Hepatocyte (in vitro differentiated cells): ENCODE measurements at places on chromosomes 2 and 18. TPM values are rescaled to one million over a fixed set of nuclear protein-coding genes. Genes with fewer than 3 reads are reported as not detected.
A peak's percentile ranks its signal among the peaks of the same experiment; 100 is the strongest.

DNA sequence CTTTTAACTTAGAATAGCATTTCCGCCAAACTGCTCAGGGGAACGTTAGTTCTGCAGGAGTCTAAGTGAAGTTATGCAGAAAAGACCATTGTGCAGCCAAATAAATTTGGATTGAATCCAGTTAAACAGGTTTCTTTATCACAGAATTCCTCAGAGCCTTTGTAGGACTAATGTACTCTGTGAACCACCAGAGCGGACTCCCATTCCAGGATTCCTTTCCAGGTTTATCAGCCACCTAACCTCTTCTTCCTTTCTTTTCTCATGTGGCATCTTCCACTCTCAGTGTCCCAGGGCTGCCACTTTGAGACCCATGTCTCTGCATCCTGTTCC lies 350.4 kb downstream of the TSN start:
- H3K27ac ChIP-seq: no peak overlapping the region
- H3K27me3 ChIP-seq: no peaks in the 10 kb centered on the region
- no peaks in the 10 kb centered on the region for H3K4me1 ChIP-seq

SIX2 gene
- total RNA-seq: 0.32 and 0.53 TPM in 2 replicates

- no peak overlapping the region for H3K27ac ChIP-seq
- DNase-seq: no peak
- no peaks in the 10 kb centered on the region for H3K36me3 ChIP-seq
- H3K27me3 ChIP-seq: no peaks in the 10 kb centered on the region
Observed at GRCh38 chr2:191296083-191297006, 51.1 kb downstream of the MYO1B start.

- peaks cover 8% of the 10 kb centered on the region for H3K27me3 ChIP-seq
- DNase-seq: no peak
- no peaks in the 10 kb centered on the region for H3K4me1 ChIP-seq
- H3K36me3 ChIP-seq: no peaks in the 10 kb centered on the region
Observed at GRCh38 chr2:74719066-74719465, 65.0 kb downstream of the SEMA4F start.

DNA sequence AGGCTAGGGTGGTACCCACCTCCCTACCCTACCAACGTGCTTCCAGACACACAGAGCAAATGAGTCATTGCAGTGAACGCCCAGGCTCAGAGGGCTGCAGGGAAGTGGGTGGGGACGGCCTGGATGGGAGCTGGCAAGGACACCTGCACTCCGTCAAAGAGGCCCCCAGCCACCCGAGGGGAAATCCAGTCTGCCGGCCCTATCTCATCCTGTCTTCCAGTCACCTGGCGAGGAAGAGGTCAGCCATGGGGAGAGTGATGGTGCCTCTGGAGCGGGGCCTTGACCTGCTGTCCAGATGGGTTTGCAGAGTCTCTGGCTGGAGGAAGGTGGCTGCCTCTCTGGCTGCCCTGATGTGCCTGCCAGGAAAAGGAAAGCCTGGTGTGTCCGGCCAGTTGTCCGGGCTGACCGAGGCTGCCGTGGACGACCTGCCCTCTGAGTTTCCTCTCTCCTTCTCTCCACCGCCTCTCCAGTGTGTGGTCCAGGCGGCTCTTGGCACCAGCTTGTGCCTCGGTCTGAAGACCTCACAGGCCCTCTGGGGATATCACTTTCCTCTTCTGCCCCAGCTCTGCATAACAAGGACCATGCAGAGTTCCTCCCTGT lies 209.7 kb upstream of the COPS8 start:
- peak overlapping the region; percentile 5 for H3K27ac ChIP-seq
- H3K4me1 ChIP-seq: peaks cover 15% of the 10 kb centered on the region
- no peak overlapping the region for H3K4me3 ChIP-seq
- peak; percentile 62 for DNase-seq
- no peaks in the 10 kb centered on the region for H3K36me3 ChIP-seq

GRCh38 chr18:51621113-51621863 lies 423.8 kb upstream of the MEX3C start:
- H3K27ac ChIP-seq: no peak overlapping the region
- no peaks in the 10 kb centered on the region for H3K4me1 ChIP-seq
- H3K4me3 ChIP-seq: no peak overlapping the region
- peaks cover 5% of the 10 kb centered on the region for H3K27me3 ChIP-seq
- peak; percentile 81 for DNase-seq
- no peaks in the 10 kb centered on the region for H3K36me3 ChIP-seq

CRYBA2 gene
- 0.90 TPM in 1 of 2 replicates, not detected in the other for total RNA-seq

DNA sequence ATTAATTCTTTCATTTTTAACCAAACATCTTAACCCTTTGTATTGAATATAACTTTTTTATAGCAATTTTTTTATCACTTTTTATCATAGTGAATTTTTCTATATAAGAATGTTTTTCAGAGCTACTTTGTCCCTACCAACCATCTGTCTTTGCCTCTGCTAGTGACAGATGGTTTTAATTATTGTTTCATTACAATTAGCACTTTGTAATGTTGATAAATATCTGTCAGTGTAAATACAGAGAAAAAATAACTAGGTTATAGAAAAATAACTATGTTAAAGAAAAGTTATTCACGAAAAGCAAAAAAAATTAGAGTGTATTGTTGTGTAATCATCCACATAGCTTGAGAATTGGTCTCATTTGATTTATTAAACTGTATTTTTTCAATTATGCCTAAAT lies 91.0 kb upstream of the CDH19 start:
- DNase-seq: no peak
- H3K4me3 ChIP-seq: no peak overlapping the region
- H3K27me3 ChIP-seq: no peaks in the 10 kb centered on the region
- H3K36me3 ChIP-seq: no peaks in the 10 kb centered on the region

DNA sequence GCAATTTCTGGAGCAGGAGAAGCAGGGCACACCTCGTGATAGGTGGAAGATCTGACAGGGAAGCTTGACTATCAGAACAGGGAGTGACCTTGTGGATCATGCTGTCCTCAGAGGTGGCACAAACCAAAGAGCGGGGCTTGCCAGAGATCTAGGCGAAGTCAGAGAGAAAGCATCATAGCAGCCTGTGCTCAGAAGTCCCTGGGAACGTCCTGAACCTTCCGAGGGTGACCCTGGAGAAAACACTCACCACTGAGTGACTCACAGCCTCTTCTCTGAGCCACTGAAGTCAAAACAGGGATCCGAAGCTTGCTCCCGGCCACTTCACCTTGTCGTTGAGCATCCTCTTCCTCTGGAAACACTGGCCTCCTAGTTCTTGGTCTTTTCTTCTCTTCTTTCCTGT lies 56.7 kb downstream of the IL1R2 start:
- H3K4me3 ChIP-seq: no peak overlapping the region
- no peaks in the 10 kb centered on the region for H3K36me3 ChIP-seq
- H3K27me3 ChIP-seq: no peaks in the 10 kb centered on the region
- peaks cover 31% of the 10 kb centered on the region for H3K4me1 ChIP-seq

- no peaks in the 10 kb centered on the region for H3K4me1 ChIP-seq
- no peak for DNase-seq
- no peak overlapping the region for H3K4me3 ChIP-seq
- H3K27me3 ChIP-seq: no peaks in the 10 kb centered on the region
- no peak overlapping the region for H3K27ac ChIP-seq
Observed at GRCh38 chr18:42736074-42736473, 379.4 kb downstream of the RIT2 start.

GRCh38 chr2:1993711-1994682 lies 249.7 kb upstream of the PXDN start:
- no peak overlapping the region for H3K27ac ChIP-seq
- no peak for DNase-seq
- no peaks in the 10 kb centered on the region for H3K27me3 ChIP-seq
- H3K4me3 ChIP-seq: no peak overlapping the region

- DNase-seq: no peak
- H3K27me3 ChIP-seq: no peaks in the 10 kb centered on the region
- H3K4me3 ChIP-seq: no peak overlapping the region
- no peak overlapping the region for H3K27ac ChIP-seq
Observed at GRCh38 chr2:239704737-239705136, 303.9 kb upstream of the HDAC4 start.

DNA sequence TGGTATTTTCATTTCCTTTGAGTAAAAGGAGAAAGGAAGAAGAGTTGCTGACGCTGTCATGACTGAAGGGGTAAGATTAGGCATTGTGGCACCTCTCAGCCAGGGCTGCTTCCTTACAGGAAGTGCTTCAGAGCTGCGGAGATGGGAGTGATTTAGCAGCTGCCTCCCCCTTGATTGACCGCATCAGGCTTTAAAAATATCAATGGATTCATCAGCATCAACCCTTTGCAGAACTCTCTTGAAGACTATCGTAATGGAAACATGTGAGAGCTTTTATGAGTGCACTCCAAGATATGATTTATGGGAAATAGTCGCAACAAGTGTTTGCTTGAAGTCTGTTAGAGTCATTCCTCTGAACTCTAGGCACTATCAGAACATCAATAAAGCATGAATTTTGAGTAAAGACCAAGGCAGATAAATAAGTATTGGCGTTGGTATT lies 141.1 kb downstream of the CSRNP3 start:
- H3K27ac ChIP-seq: no peak overlapping the region
- H3K4me1 ChIP-seq: no peaks in the 10 kb centered on the region
- no peaks in the 10 kb centered on the region for H3K36me3 ChIP-seq
- no peaks in the 10 kb centered on the region for H3K27me3 ChIP-seq
- no peak for DNase-seq

DNA sequence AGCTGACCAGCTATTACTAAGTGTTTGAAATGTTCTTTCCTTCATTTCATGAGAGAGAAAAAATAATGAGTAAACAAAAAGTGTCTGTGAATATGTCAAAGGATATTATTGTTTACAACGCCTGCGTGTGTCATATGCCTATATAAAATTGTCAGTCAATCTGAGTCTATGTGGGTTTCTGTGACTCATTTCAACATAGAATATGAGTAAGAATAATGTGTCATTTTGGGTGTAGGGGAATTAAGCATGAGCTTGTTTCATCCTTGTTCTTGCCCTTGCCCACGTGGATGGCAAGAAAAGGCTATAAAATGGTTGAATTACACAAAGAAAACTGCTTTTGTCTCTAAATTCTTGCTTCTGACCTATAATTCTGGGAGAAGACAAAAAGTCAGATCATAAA lies 466.0 kb downstream of the PTH2R start:
- H3K4me1 ChIP-seq: no peaks in the 10 kb centered on the region
- H3K27me3 ChIP-seq: no peaks in the 10 kb centered on the region
- no peak overlapping the region for H3K27ac ChIP-seq

ABCG8 gene
- total RNA-seq: 4.5 and 4.7 TPM in 2 replicates

- no peaks in the 10 kb centered on the region for H3K4me1 ChIP-seq
- no peak overlapping the region for H3K27ac ChIP-seq
- no peaks in the 10 kb centered on the region for H3K27me3 ChIP-seq
- H3K36me3 ChIP-seq: no peaks in the 10 kb centered on the region
- H3K4me3 ChIP-seq: no peak overlapping the region
Observed at GRCh38 chr2:41197781-41198180, 745.9 kb upstream of the SLC8A1 start.

FBLN7 gene
- 1.1 and 1.6 TPM in 2 replicates for total RNA-seq

IMPACT gene
- 28.3 and 36.3 TPM in 2 replicates for total RNA-seq

- DNase-seq: no peak
- no peak overlapping the region for H3K27ac ChIP-seq
- no peak overlapping the region for H3K4me3 ChIP-seq
- H3K36me3 ChIP-seq: no peaks in the 10 kb centered on the region
Observed at GRCh38 chr2:134401789-134402188, 147.9 kb downstream of the MGAT5 start.

- H3K36me3 ChIP-seq: no peaks in the 10 kb centered on the region
- H3K4me3 ChIP-seq: peak within 1 kb of the TSS; percentile 70
- DNase-seq: peak; percentile 76
- peak within 1 kb of the TSS; percentile 4 for H3K27ac ChIP-seq
Observed at GRCh38 chr2:85753525-85754312, at the start of gene ATOH8. TSS of gene ATOH8 (plus strand) at chr2:85753991. CDS start at chr2:85754190, 199 bp downstream.

DNA sequence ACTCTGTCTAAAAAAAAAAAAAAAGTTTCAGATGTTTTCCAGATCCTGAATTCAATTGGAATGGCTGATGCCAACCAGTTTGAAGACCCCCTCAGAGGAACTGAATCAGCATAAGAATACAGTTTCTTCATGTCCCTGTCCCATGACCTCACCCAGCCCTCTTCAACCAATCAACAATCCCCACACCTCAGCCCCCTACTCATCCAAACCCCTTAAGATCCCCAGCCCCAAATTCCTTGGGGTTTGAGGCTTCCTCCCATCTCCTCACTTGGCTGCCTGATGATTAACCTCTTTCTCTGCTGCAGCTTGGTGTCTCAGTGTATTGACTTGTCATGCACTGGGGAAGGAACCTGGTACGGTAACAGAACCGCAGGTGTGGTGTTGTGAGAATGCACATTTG lies 97.6 kb upstream of the CABLES1 start:
- no peak overlapping the region for H3K4me3 ChIP-seq
- no peak overlapping the region for H3K27ac ChIP-seq
- no peaks in the 10 kb centered on the region for H3K27me3 ChIP-seq
- no peaks in the 10 kb centered on the region for H3K4me1 ChIP-seq

- H3K4me3 ChIP-seq: no peak overlapping the region
- no peaks in the 10 kb centered on the region for H3K36me3 ChIP-seq
- DNase-seq: peak; percentile 37
- H3K27ac ChIP-seq: no peak overlapping the region
- H3K27me3 ChIP-seq: peaks cover 44% of the 10 kb centered on the region
Observed at GRCh38 chr2:138777996-138778395, 2.2 kb downstream of the NXPH2 start.

DNA sequence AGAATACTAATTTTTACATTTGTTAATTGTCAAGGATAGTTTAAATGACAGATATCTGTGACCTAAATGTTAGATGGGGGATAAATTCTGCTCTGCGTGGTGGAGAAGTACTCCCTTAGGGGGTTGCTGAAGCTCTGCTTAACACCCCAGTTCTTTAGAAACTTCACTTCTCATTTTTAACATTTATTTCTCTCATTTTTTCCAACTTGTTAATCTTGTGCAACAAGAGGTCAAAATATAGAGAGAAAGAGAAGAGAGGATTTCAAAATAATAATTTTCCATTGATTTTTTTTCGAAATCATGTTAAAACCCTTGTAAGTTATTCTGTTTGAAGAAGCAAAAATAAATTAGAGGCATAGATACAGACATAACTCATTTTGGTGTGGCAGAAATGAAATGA lies 61.3 kb upstream of the SLC8A1 start:
- no peaks in the 10 kb centered on the region for H3K36me3 ChIP-seq
- H3K4me3 ChIP-seq: no peak overlapping the region
- no peak overlapping the region for H3K27ac ChIP-seq
- no peaks in the 10 kb centered on the region for H3K27me3 ChIP-seq
- no peaks in the 10 kb centered on the region for H3K4me1 ChIP-seq

GRCh38 chr2:29223851-29224692 lies 108.9 kb downstream of the CLIP4 start:
- H3K4me3 ChIP-seq: no peak overlapping the region
- no peaks in the 10 kb centered on the region for H3K4me1 ChIP-seq
- DNase-seq: no peak
- no peaks in the 10 kb centered on the region for H3K36me3 ChIP-seq
- no peak overlapping the region for H3K27ac ChIP-seq

ABHD1 gene
- total RNA-seq: 0.03 TPM in 1 of 2 replicates, not detected in the other

DNA sequence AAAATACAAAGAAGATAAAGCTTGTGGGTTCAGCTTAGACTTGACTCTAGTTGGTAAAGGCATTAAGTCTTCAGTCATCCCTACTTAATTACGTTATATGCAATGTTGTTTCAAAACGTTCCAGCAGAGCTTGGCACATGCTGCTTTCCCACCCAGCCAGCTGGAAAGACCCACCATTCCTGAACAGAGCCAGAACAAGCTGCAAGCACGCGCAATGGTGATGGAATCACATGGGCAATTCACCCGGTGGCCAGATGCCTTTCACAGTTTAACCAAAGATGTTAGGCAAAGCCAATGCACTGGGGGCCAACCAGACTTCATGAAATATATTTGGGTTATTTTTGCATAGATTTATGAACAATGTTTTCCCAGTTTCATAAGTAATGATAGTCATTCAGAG lies 123.4 kb upstream of the CDH20 start:
- no peaks in the 10 kb centered on the region for H3K36me3 ChIP-seq
- H3K4me3 ChIP-seq: no peak overlapping the region
- H3K4me1 ChIP-seq: no peaks in the 10 kb centered on the region
- H3K27me3 ChIP-seq: no peaks in the 10 kb centered on the region
- DNase-seq: no peak
- H3K27ac ChIP-seq: no peak overlapping the region

IL37 gene
- not detected in 2 replicates for total RNA-seq
